ENCODE measurements at places on chromosomes 11 and 22.

GRCh38 chr22:19174106-19175025, 4.2 kb downstream of the SLC25A1 start:
- DNase-seq: no peak

DNA sequence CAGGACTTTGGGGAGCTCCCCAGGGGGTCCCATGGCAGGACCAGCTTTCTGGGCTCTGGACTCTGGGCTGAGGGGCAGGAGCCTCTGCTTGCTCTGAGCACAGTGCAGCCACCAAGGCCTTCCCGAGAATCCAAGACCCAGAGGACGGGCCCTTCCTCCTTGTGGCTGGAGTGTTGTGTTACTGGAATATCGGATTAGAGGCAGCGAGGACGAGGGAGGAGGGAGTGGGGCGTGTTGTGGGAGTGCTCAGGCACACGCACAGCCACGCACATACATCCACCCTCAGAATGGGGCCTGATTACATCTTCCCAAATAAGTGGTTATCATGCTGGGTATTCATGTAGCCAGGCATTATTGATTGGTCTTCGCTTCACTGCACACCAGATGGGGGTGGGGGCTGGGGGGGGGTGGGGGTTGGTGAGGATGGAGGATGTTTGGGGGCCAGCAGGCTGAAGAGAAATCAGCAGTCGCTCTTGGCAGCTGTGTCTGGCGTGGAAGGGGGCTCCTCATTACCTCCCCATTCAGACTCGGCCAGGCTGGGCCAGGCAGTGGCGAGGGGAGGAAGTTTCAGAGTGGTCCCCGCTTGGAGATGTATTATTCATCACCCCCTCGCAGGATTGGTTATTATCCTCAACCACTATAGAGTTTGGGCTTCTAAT, 120.9 kb downstream of the ST3GAL4 start:
- DNase-seq: no peak

GRCh38 chr11:65288706-65289536, 25.7 kb upstream of the CDC42EP2 start:
- no peak for DNase-seq

GRCh38 chr11:71062199-71062598, 190.2 kb downstream of the SHANK2 start:
- DNase-seq: no peak

GRCh38 chr22:31092161-31092560, 11.0 kb downstream of the SMTN start:
- no peak for DNase-seq

GRCh38 chr11:60566776-60567175, 51.6 kb downstream of the MS4A13 start:
- DNase-seq: no peak

GRCh38 chr11:21628641-21629040, 564.2 kb upstream of the ANO5 start:
- DNase-seq: no peak

GRCh38 chr22:42340150-42340549, 69.7 kb upstream of the TCF20 start:
- no peak for DNase-seq
